CD4-positive, alpha-beta T cell (primary cell): ENCODE measurements at places on chromosomes 1 and 21.

DNA sequence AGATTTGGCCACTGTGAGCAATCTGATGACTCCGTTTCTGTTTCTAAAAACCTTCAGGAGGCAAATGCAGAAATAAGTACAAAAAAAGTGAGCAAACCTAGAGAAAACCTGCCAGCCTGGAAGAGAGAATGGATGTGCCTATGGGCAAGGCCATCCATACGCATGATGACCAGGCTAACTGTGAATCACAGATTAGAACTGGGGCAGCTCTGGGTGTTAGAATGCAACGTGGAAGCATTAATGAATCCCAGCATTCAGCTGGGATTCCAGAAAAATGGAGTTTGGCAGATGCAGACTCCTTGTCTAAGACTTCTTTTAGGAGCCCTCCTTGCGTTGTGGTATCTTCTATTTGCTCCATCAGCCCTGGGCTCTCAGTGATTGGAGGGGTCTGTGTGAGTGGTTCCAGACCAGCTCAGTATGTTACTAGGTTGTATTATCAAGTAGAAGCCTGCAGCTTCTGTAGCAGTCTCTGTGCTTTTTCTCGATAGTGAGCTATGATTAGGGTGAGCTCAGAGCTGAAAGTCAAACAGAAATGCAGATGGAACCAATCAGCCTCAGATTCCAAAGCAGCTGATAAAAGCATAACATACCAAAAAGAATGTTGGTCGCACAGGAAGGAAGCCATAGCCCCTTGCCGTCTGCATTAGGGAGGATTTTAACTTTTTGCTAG lies 154.0 kb downstream of the PSMG1 start:
- no peak overlapping the region for H3K27ac ChIP-seq
- no peak overlapping the region for H3K4me3 ChIP-seq
- H3K4me1 ChIP-seq: no peaks in the 10 kb centered on the region

- H3K4me3 ChIP-seq: no peak overlapping the region
- H3K36me3 ChIP-seq: no peaks in the 10 kb centered on the region
- no peak overlapping the region for H3K27ac ChIP-seq
- H3K4me1 ChIP-seq: peaks cover 4% of the 10 kb centered on the region
- peaks cover 7% of the 10 kb centered on the region for H3K27me3 ChIP-seq
- no peak for DNase-seq
These were observed 46.8 kb upstream of the ZC3H11B start for GRCh38 chr1:219659684-219660083.

GRCh38 chr21:27425574-27425973 lies 458.7 kb upstream of the ADAMTS5 start:
- H3K4me3 ChIP-seq: no peak overlapping the region
- H3K4me1 ChIP-seq: no peaks in the 10 kb centered on the region
- H3K27ac ChIP-seq: no peak overlapping the region
- H3K27me3 ChIP-seq: no peaks in the 10 kb centered on the region
- no peaks in the 10 kb centered on the region for H3K36me3 ChIP-seq

GRCh38 chr1:79859212-79859948 lies 852.9 kb upstream of the ADGRL4 start:
- no peaks in the 10 kb centered on the region for H3K4me1 ChIP-seq
- no peak for DNase-seq
- no peak overlapping the region for H3K4me3 ChIP-seq
- H3K27me3 ChIP-seq: no peaks in the 10 kb centered on the region
- H3K36me3 ChIP-seq: no peaks in the 10 kb centered on the region

GRCh38 chr1:177164380-177165068 lies at the start of gene ASTN1:
Gene ASTN1, minus strand, starts transcription at chr1:177164712. Its CDS starts 36 bp downstream, at chr1:177164676.
- no peaks in the 10 kb centered on the region for H3K4me1 ChIP-seq
- no peak within 1 kb of the TSS for H3K27ac ChIP-seq
- H3K4me3 ChIP-seq: no peak within 1 kb of the TSS
- no peak for DNase-seq
- H3K36me3 ChIP-seq: no peaks in the 10 kb centered on the region

DNA sequence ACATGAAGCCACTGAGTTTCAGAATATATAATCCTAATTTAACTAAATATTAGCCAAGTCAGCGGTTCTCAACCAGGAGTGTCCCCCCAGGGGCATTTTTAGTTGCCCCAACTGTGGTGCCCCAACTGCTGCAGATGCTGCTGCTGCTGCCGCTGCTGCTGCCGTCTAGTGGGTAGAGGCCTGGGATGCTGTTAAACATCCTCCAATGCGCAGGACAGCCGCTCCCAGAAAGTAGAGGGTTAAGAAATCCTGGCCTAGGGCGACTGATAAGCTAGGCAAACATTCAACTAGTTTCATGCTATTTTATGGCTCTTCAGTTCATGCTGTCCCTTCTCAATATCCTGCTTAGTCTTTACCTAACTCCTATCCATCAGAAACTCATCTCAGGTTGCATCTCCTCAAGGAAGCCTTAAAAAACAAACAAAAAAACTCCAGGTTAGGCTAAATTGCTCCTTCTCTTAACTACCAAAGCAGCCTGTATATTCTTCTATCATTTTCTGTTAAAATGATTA lies 9.9 kb upstream of the DCAF6 start:
- no peak for DNase-seq
- no peaks in the 10 kb centered on the region for H3K27me3 ChIP-seq
- no peaks in the 10 kb centered on the region for H3K4me1 ChIP-seq
- H3K36me3 ChIP-seq: peaks cover 8% of the 10 kb centered on the region
- no peak overlapping the region for H3K27ac ChIP-seq
- no peak overlapping the region for H3K4me3 ChIP-seq

GRCh38 chr21:44730951-44731579 lies 19.7 kb upstream of the TSPEAR start:
- no peak overlapping the region for H3K4me3 ChIP-seq
- H3K27me3 ChIP-seq: no peaks in the 10 kb centered on the region
- no peak for DNase-seq
- no peak overlapping the region for H3K27ac ChIP-seq

DNA sequence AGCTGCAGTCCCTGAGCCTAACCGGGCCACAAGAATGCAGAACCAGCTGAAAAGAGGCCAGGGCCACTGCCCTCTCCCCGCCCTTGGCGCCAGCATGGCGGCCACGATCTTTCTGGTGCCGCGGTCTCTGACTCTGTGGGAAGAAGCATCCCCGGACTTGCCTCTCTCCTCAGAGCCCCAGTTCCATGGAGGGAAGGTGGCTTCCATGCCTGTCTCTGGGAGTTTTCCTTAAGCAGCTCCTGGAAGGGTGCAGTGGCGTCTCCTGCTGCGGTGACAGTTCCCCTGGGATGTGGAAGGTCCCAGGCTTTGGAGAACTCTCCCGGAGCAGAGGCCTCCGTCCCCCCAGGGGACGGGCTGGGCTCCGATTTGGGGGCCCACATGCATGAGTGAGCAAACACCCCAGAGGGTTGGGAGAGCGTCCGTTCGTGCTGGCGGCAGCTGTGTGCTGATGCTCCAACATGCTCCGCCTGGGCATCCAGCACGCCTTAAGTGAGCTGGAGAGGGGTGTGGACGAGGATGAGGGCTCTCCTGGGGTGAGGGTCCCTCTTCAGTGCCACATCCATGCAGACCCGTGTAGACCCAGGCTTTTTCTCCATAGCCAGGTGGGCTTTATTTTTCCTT lies 109.8 kb upstream of the COL6A1 start:
- peaks cover 3% of the 10 kb centered on the region for H3K4me1 ChIP-seq
- DNase-seq: no peak
- no peak overlapping the region for H3K4me3 ChIP-seq
- no peak overlapping the region for H3K27ac ChIP-seq
